ENCODE measurements at places on chromosomes 1 and 21.

- DNase-seq, result no peak
Measured at GRCh38 chr1:236303675-236304074, 21.9 kb upstream of the ERO1B start.

DNA sequence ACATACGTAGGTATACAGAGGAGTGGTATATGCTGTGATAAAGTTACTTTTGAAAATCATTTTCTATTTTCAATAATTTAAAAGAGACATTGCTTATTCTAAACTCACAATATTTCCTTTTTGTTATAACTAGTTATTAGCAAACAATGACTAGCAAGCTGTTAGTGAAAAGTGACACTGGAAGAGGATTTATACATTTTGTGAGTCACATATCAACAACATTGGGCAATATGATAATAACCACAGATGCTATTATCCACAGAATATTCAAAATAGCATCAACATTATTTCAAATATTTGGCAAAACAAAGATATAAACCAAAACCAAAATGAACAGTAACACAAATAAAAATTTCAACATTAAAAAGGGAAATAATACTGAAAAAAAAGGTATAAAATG, 104.0 kb upstream of the HP1BP3 start:
- no peak for DNase-seq

DNA sequence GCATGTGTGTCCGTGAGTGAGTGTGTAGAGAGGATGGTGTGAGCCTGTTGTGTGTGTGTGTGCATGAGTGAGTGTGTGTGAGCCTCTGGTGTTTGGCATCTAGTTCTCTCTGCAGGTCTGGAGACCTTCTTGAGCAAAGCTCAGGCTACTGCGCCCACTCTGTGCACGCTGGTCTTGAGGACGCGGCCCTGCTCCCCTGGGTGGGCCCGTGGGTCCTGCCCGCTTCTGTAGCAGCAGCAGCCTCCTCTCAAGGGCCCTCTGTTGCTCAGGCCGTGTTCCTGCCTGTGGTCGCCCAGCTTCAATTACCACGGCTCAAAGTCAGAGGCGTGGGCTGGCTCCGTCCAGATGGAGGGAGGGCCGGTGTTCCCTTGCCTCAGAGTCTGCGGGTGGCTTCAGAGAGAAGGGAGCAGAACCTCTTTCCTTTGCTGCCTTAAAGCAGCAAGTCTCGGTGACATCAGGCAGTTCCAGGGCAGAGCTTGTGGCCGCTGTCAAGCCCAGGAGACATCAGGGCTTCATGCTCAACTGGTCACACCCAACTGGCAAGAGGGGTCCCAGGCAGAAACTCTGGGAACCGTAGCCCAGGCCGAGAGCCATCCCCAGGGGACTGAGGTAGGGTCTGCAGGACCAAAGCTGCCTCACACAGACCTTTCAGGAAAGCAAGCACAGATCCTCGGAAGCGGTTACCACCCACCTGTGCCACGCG, 270.6 kb upstream of the VAMP3 start:
- no peak for DNase-seq

DNA sequence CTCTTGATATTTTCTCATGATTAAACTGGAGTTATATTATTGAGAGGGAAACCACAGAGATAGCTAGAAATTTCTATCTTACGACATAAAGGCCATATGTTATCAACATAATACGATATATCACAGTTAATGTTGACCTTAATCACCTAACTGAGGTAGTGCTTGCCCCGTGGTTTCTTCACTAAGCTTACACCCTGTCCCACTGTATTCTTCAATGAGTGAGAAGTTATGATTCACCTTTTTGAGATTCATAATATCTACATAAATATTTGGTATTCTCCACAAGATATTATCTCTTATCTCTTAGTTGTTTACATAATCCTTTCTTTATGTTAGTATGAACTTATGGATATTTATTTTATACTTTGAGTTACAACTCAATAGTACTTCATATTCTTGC, 1714.1 kb downstream of the BRINP3 start:
- no peak for DNase-seq

GRCh38 chr1:156157966-156158365, 4.6 kb downstream of the SEMA4A start:
- no peak for DNase-seq

DNA sequence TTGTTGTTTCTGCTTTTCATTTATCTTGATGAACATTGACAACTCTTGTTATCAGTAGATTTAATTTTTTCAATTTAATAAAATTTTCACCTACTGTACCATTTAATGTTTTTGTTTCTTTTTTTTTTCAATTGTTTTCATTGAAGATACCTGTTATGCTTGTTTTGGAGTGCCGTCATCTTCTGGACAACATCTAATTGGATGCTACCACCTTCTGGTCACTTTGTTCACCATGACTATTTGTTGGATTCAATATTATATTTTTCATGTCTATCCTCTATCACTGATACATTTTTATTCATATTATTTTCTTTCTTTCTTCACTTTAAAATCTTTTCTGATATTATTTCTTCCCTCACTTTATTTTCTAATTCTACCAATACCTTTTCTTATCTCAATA, 14.0 kb downstream of the KRTAP21-2 start:
- DNase-seq, result no peak

- DNase-seq, result no peak
Measured at GRCh38 chr1:87615901-87616300, 287.2 kb downstream of the LMO4 start.

DNA sequence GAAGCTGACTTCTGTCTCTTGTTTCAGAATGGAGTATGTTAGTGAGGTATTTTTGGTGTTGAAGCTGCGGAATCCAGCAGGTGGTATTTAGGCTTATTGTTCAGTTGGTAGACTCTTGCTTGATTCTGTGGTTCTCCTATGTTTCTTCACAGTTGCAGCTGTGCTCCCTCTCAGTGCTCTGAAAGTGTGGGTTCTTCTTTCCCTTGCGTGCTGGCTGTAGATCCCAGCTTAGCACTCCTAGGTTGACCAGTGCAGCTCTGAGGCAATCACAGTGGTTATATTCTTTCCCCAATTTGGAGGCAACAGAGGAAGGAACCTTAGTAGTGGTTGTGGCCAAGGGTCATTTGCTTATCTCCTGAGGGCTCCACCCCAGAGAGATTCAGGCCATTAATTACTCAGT, 269.2 kb upstream of the NRIP1 start:
- DNase-seq, result no peak

DNA sequence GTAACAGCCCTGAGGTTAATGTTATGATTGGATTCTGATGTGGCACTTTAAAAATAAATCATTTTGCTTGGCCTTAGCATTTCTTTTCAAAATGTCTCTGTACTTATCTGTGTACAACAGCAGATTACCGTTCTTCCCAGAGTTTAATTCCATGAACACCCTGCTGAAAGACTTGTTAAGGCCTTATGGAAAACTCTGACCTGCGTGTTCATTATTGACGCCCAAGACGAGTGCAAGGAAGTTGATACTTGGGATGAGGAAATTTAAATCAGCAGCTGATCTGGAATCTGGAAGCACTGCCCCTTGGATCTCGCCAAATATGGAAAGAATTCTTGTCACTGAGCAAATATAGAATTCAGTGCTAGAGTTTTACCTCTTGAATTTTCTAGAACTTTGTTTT, 6.7 kb downstream of the ERG start:
- no peak for DNase-seq

DNA sequence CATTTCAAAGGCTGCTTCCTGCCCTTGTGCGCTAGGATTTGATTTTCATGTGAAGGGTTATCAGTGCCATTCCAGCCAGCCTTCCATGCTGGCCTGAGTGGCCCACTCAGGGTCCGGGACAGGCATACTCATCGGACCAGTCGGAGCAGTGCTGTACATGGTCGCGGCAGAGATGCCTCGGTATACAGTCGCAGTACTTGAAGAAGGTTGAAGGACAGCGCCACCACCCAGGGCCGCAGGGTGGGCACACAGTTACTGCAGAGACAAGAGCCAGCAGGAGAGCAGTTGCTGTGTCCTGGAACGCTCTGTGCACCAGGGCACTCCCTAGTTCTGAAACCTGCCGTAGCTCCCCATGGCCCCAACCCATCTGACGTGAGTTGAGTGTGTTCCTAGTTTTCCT, 9.1 kb downstream of the LDLRAD1 start:
- no peak for DNase-seq

- no peak for DNase-seq
Measured at GRCh38 chr1:54679706-54680105, 36.0 kb upstream of the TTC4 start.

- DNase-seq, result no peak
Measured at GRCh38 chr21:41755258-41755933, 11.5 kb downstream of the RIPK4 start.

DNA sequence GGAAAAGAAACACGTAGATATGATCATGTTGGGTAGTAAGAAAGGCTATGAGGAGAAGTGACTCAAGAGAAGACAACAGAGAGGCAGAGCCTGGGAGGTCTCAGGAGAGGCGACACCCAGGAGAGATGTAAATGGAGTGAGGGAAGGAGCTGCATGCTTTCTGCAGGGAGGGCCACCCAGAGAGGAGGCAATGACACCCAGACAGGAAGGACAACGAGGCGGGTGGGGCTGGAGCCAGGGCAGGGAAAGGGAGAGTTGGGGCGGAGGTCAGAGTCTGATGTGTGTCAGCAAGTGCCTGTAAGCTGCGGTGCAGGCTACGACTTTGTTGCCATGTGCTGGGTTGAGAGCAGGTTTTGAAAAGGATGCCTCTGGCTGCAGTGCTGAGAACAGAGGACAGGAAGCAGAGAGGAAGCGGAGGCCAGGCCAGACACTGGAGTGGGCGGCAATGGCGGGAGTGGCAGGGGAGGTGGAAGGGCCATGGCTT, 31.3 kb downstream of the SLC1A7 start:
- no peak for DNase-seq

GRCh38 chr1:203342192-203342940, 8.6 kb downstream of the FMOD start:
- peak; percentile 38 for DNase-seq

DNA sequence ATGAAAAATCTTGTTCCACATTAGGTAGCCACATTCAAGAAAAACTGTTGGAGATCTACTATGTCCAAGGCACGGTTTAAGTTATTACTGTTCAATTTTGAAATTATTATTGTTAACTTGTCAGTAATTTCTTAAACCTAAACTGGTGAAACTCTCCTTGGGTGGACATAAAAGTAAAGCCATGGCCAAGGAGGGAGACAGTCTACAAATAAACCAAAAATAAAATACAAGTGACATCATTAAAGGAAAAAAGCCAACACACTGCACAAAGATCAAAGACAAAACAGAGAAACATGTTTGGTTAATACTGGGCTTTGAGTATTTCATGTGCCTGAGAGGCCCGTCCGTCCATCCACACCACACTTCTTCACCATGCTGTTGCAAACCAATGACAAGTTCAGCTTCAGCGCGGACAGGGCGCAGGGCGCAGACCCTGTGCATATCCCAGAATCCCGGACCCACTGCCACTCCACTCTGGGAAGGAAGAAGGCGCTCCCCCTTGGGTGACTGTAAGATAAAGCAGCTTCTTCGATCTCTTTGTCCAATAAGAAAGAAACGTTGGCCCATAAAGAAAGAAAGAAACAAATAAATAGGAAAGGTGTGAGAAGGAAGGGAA, 918 bp upstream of the RASAL2 start:
- peak; percentile 62 for DNase-seq

- DNase-seq, result peak; percentile 83
Measured at GRCh38 chr1:1959840-1960479, 40.9 kb upstream of the TMEM52 start.

DNA sequence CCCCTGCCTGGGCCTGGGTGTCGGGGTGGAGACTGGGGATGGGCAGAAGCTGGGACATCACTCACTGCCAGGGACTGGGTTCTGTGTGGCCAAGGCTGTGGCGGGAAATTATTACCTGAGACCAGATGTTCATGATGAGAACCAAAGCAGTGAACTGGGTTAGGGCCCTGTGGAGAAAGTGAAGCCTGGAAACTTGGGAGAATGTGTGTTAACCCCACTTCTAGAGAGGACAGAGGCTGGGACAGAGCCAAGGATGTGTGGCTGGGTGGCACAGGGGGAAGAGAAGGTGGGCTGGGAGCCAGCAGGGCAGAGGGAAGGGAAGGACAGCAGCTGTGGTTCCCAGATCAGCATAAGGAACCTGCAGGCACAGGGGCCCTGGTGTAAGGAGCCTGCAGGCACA, 31.3 kb downstream of the CNIH3 start:
- DNase-seq, result no peak

DNA sequence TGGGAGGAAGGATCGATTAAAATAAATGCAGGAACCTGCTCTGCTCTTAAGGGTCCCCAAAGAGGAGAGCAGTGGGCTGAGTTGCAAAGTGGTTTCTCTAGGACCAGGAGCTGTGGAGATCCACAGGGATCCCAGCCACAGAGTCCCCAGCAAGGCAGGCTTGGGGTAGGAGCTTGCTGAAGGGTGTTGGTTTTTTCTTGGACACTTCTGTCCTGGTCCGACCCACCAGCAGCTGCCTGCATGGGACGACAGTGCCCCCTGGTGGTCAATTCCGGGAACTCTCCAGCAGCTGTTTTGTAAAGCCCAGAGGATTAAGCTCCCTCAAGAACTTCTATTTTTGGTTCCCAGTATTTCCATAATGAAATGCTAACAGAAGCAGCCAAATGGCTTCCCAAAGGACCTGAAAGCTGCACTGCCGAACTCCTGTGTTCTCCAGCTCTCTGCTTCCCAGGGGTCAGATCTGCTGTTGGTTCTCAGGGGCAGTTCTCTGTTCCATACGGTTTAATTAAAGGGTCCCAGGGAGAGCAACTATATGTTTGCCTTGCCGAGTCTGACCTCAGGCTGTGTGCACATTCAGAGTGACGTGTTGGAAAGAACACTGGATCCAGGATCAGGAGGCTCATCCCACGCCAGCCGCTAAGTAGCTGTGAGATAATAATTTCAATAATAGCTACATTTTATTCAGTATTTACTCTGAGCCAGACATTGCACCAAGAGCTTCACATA, 23.2 kb downstream of the NENF start:
- DNase-seq, result peak; percentile 72

- no peak for DNase-seq
Measured at GRCh38 chr21:37630872-37631271, 264.3 kb downstream of the DYRK1A start.

GRCh38 chr1:205840146-205840923, 9.6 kb downstream of the PM20D1 start:
- no peak for DNase-seq

- no peak for DNase-seq
Measured at GRCh38 chr21:41509733-41510132, 1.8 kb upstream of the TMPRSS2 start.

DNA sequence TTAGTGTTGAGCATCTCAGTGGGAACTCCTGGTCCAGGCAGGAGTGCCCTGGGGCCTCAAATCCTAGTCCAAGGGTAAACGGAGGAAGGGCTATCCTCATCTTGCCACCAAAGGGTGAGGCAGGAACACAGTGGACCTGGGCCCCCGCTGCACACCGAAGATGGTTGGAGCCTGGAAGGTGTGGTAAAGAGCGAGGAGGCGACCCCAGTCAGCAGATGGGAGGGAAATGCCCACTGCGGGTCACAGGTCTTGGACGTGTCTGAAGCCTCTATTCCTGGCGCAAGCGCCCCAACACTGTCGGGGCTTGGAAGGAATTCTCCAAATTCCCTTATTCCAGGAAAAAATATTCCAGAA, 38.5 kb upstream of the SYNC start:
- DNase-seq, result no peak

- DNase-seq, result no peak
Measured at GRCh38 chr1:234559902-234560676, 49.9 kb downstream of the IRF2BP2 start.
